ENCODE measurements at places on chromosomes 3 and 15.

DNA sequence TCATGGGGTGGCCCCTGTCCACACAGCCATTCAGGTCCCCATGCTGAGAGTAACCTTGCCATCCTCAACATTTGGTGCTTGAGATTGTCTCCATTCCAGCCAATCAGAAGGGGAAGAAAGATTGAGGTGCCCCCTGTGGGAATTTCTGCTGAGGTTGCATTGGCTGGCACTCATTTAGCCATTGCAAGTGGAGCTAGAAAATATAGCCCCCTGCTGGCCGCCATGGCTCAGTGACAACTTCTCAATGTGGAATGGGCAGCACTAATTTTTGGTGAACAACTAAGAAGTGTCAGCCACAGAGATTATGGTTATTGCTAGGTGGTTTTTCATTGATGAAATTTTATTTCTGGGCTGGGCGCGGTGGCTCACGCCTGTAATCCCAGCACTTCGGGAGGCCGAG is 22.0 kb downstream of the COL6A6 start:
- DNase-seq, result peak; percentile 37

DNA sequence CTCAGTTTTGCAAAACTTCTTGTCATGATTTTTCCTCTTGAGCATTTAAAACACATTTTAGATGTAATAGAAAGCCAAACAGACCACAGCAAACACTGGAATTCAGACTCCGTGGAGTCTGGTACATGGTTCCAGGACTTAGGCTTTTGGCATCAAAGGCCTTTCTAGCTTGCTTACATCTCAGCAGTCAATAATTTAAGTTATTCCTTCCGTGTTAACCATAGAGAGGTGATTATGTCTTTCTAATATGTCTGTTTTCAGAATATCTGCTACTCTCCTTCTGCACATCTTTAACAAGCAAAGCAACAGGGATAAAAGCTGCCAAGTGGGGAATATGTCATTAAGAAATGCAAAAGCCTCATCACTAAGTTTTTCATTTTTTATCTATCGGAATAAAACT is 171.7 kb upstream of the CRBN start:
- DNase-seq, result no peak

DNA sequence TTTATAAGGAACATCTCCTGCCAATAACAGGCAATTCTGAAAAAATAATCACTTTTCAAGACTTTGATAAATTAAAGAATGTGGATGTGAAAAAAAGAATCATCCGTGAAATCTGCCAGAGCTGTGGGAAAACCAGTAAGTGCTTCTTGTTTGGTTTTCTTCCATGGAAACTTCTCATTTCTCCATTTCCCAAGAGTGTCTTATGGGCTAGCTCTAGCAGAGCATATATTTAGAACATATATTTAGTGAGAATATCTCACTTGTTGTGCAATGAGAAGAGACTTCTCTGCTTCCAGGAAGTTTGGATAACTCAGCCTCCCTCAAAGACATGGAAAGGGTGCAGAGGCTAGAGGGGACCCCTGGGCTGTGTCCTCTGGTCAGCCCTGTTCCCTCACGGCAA is 49.9 kb downstream of the COL6A5 start:
- no peak for DNase-seq

DNA sequence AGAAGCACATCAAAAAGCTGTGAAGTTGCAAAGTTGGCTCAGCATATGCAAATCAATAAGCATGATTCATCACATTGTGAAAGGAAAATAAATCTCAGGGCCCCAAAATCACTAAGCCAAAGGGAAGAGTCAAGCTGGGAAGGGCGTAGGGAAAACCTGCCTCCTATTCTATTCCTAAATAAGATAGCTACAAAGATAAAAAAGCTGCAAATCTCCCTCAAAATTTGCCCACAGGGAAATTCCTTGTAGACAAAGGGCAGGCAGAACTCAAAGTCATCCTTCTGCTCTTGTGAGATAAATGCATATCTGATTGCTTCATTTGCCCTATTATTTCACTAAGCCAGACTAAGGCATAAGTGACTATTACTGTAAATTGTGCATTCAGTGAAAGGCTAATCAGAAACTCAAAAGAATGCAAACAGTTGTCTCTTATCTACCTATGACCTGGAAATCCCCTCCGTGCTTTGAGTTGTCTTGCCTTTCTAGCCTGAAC is 30.5 kb upstream of the CCNL1 start:
- DNase-seq, result peak; percentile 36

Measured in suppressor macrophage treated with lipopolysaccharide for 4 hours (primary cell).